ENCODE measurements at places on chromosomes 6 and 20.

DNA sequence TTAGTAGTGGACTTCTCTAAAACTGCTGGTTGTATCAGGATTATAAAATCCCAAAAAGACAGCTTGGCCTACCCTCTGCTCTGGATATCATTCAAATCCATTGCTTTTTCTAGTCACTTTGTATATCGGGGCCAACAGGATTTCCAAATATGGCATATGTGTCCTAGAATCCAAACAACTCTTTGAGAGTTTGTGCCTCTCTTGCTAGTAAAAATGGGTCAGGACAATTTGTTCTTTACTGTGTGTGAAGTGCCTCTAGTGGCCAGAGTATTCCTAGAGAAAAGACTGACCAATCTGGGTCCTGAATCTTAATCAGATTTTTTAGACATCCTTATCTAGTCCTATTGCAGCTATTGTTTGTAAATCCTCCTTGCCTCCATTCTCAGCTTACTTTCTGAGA lies 33.5 kb upstream of the MANEA start:
- DNase-seq, result no peak

- no peak for DNase-seq
Observed at GRCh38 chr20:52880997-52881396, 91.2 kb upstream of the TSHZ2 start.

- DNase-seq, result no peak
Observed at GRCh38 chr6:21780679-21781078, 187.1 kb downstream of the SOX4 start.

- DNase-seq, result no peak
Observed at GRCh38 chr6:30568245-30568644, 3.0 kb upstream of the ABCF1 start.

GRCh38 chr20:25439328-25439727 lies 31.9 kb downstream of the GINS1 start:
- DNase-seq, result no peak

- no peak for DNase-seq
Observed at GRCh38 chr6:97594844-97595243, 311.8 kb upstream of the MMS22L start.

DNA sequence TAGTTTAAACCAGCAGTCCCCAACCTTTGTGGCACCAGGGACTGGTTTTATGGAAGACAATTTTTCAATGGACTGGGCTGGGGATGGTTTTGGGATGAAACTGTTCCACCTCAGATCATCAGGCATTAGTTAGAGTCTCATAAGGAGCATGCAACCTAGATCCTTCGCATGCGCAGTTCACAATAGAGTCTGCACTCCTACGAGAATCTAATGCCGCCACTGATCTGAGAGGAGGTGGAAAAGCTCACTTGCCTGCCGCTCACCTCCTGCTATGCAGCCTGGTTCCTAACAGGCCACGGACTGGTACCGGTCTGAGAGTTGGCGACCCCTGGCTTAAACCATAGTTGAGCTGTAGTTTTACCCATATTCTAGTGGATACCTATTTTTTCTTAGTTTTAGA lies 154.6 kb downstream of the SLC35F1 start:
- DNase-seq, result no peak

DNA sequence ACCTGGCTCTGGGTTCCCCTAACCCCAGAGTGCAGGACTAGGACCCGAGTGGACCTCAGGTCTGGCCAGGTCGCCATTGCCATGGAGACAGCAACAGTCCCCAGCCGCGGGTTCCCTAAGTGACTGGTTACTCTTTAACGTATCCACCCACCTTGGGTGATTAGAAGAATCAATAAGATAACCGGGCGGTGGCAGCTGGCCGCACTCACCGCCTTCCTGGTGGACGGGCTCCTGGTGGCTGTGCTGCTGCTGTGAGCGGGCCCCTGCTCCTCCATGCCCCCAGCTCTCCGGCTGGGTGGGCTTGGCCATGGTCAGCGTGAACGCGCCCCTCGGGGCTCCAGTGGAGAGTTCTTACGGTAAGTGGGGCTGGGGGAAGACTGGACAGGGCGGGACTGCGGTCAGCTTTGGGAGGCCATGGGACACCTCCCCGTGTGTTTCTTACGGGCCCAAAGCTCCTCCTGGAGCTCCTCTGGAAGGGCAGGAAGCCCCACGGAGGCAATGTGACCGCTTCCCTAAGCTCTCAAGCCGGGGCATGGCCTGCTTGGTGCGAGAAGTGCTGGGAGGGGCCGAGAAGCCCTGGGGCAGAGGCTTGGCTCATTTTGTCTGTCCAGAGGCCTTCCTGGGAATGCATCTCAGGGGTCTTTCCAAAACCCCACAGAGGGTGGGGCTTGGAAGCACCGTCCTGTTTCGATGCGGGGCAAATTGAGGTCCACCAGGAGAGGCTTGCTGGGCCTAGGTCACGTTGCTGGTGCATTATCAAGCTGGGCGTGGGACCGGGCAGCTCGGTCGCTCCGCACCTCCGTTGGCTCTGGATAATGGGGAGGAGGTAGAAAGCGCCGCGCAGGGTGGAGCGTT lies at the start of gene HNF4A:
HNF4A (plus strand) TSS at position 202 of the 855 bp plus-strand sequence; CDS start at position 308, 106 bp downstream.
- DNase-seq, result no peak

DNA sequence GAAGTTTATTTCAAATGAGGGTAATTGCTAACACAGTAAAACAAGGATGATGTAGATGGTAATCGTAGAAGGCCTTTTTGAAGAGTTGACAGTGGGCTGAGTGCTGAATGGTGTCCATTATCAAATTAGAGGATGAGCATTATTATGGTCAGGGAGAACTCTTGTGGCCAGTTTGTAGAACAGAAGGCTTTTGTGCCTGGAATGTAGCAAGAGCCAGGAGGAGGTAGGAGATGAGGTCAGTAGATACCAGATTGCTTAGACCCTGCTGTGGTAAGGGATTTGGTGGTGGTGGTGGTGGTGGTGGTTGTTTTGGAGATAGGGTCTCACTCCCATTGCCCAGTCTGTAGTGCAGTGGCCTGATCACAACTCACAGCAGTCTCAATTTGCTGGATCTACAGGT lies 6.2 kb downstream of the CSE1L start:
- peak; percentile 14 for DNase-seq
